ENCODE measurements at places on chromosomes 5 and 9.

GRCh38 chr5:112415552-112415951, 3.5 kb downstream of the EPB41L4A start:
- no peak for DNase-seq

GRCh38 chr5:102794677-102795331, 39.7 kb downstream of the PAM start:
- DNase-seq: no peak

- DNase-seq: no peak
Observed at GRCh38 chr9:106637486-106637885, 225.5 kb upstream of the ZNF462 start.

DNA sequence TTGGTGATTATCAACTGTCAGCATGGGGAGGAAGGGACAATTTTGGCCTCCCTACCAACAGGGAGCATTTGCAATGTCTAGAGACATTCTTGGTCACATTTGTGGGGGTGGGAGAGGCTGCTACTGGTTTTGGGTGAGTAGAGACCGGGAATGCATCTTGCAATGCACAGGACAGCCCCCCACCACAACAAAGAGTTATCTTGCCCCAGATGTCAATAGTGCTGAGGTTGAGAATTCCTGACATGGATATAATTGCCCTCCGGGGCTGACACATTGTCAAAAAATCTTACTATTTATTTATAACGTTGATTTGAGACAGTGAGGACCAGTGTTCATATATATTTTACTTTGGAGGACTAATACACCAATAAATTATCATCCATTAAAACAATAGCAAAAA, 316.1 kb downstream of the PSAT1 start:
- DNase-seq: no peak

GRCh38 chr5:141342773-141343172, 856 bp upstream of the PCDHGA3 start:
- no peak for DNase-seq

DNA sequence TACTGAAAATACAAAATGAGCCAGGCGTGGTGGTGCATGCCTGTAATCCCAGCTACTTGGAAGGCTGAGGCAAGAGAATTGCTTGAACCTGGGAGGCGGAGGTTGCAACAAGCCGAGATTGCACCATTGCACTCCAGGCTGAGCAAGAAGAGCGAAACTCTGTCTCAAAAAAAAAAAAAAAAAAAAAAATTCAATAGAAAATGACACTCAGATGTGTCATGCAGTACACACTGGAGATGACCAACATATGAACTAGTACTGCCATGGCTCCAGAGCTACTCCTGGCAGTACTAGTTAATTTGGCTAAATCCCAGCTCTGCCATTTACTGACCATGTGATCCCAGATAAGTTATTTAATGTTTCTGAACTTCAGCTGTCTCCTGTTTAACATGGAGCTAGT, 7.3 kb downstream of the ATOX1 start:
- DNase-seq: no peak

- DNase-seq: no peak
Observed at GRCh38 chr5:16935231-16936149, 598 bp downstream of the MYO10 start.

GRCh38 chr5:93611273-93611975, 28.4 kb downstream of the NR2F1 start:
- DNase-seq: no peak

- DNase-seq: no peak
Observed at GRCh38 chr9:33117796-33118195, 41.3 kb upstream of the SMU1 start.

GRCh38 chr5:10222326-10222725, 27.4 kb downstream of the ATPSCKMT start:
- no peak for DNase-seq

GRCh38 chr5:88940713-88941112, 57.7 kb upstream of the MEF2C start:
- no peak for DNase-seq

GRCh38 chr5:132661231-132662003, 3.4 kb downstream of the IL13 start:
- DNase-seq: no peak

- DNase-seq: no peak
Observed at GRCh38 chr5:105554568-105555169, 1992.1 kb upstream of the NUDT12 start.

- no peak for DNase-seq
Observed at GRCh38 chr5:24407466-24407865, 237.3 kb downstream of the CDH10 start.

GRCh38 chr5:16864631-16865131, 71.4 kb downstream of the MYO10 start:
- DNase-seq: no peak

- DNase-seq: no peak
Observed at GRCh38 chr5:149641600-149641999, 60.3 kb downstream of the ARHGEF37 start.

DNA sequence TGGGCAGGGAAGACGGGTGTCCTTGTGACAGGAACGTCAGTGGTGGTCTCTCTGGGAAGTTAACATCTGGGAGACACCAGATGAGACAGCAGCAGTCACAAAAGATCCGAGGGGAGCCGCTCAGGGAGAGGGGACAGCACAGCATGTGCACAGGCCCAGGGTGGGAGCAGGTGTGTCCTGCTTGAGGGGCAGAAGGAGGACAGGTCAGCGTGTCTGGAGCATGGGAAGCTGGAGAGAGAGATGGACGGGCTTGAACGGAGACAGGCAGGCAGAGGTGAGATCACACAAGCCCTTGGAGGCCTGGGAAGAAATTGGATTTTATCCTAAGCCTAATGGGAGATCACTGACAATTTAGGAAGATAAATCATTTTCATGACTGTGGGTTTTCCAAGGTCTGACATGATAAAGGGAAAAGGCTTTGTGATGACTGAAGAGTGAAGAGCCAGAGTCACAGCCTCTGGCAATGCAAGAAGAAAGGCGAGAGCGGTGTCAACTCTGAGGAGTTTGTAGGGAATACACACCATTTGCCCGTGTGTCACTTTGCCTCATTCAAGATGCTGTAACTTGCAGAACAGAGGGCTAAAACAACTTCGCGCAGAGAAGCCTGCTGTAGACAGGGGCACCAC, 88.3 kb downstream of the FSTL4 start:
- no peak for DNase-seq

- DNase-seq: no peak
Observed at GRCh38 chr9:123812984-123813383, 116.9 kb downstream of the DENND1A start.

DNA sequence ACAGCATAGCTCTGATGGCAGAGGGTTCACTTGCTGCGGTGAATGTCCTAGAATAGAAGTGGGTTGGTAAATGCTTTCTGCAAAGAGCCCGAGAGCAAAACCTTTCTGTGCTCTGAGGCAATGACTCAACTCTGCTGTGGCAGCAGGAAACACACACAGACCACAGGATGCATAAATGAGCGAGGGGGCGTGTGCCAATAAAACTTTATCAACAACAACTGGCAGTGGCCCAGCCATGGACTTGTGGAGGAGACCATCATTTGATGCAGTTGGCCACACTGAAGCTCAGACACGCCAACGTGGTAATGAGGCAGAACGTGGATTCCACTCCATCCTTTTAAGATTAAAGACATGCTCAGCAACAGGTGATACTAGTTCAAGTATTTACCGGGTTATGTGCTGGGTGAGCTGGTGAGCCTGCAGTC, 6.8 kb downstream of the MRPL36 start:
- peak; percentile 100 for DNase-seq

- no peak for DNase-seq
Observed at GRCh38 chr9:130977811-130978221, 31.2 kb upstream of the LAMC3 start.

All from NAMALWA (cell line).